ENCODE measurements at places on chromosomes 13 and 19.
A peak's percentile ranks its signal among the peaks of the same experiment; 100 is the strongest.

DNA sequence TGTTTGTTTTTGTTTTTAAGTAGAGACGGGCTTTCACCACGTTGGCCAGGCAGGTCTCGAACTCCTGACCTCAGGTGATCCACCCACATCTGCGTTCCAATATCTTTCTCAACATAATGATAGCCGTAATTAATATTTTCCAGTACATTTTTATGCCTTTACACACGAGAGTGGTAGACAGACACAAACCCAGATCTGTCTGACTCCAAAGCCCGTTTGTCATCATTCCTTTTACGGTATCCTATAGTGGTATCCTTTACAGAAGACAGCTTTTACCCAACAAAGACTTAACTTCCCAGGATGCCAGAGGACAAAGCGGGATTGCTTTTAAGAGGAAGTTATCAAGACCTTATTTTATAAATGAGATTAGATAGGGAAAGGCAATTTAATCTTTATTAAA is 59.8 kb downstream of the IPO5 start:
- no peak for DNase-seq

DNA sequence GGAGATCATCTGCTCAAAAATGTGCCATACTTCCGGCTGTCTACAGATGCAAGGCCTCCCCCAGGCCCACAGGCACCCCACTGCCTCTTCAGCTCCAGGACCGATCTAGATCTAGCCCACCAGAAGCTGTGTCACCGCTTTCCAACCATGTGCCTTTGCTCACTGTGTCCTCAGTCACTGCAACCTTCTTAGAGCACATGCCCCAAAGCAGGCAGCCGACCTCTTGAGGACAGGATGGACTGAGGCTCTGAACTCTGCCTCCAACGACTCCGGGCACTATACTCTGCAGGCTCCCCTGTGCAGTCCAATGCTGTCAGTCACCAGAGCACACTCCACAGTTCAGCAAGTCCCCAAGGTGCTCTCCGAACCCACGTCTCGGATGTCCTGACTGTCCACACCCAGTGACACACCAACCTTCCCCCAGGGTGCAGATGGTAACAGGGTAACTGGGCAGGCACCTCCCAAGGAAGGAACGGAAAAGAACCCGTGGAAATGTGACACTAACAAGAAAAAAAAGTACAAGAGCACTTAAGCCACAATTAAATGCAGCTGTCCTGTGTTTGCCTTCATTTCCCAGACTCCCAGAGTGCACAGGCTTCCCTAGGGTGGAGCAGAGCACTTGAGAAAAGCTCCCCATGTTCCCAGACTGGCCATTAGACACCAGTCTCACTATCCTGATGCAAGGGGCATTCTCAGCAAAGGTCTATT is 4.8 kb downstream of the STK24 start:
- DNase-seq, result peak; percentile 22

DNA sequence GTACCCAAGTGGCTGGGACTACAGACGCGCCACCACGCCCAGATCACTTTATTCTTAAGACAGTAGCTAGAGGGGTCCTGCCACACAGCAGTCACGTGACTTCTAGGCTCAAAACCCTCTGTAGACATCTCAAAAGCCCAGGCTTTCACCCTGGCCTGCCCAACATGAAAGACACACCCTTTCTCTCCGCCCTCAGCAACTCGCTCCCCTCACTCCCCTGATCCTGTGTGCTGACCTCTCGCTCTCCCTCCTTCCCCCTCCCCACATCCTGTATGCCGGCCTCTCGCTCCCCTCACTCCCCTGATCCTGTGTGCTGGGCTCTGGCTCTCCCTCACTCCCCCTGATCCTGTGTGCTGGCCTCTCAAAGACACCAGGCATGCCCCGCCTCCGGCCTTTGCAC is 77.4 kb downstream of the SLC15A1 start:
- DNase-seq, result no peak

- DNase-seq, result no peak
Observed at GRCh38 chr13:44389060-44389666, 15.5 kb downstream of the SERP2 start.

DNA sequence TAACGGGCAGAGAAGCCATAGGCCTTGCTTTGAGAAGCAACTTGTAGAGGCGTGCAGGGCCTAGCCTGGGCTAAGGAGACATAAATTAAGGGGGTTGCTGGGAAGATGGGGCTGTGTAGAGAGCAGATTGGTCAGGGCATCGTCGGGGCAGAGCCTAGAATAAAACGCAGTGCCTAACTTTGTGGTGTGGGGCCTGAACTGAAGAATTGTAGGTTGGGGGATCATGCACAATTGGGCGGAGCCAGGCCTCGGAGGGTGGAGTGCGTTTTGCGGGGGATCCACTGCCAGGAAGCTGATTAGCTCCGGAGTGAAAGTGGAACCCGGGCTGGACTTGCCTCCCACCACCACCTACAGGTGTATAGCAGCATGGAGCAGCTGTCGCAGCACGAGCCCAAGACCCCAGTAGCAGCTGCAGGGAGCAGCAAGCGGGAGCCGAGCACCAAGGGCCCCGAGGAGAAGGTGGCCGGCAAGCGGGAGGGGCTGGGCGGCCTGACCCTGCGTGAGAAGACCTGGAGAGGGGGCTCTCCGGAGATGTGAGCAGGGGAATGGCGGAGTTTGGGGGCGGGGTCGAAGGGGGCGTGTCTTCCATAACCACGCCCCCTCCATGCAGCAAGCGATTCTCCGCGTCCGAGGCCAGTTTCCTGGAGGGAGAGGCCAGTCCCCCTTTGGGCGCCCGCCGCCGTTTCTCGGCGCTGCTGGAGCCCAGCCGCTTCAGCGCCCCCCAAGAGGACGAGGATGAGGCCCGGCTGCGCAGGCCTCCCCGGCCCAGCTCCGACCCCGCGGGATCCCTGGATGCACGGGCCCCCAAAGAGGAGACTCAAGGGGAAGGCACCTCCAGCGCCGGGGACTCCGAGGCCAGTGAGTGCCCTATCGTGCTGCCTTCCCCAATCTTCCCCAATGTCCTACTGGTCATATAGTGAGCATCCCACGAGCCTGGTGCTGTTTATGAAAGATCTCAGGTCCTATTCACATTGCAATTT is 13.8 kb downstream of the DNASE2 start:
- peak; percentile 46 for DNase-seq

DNA sequence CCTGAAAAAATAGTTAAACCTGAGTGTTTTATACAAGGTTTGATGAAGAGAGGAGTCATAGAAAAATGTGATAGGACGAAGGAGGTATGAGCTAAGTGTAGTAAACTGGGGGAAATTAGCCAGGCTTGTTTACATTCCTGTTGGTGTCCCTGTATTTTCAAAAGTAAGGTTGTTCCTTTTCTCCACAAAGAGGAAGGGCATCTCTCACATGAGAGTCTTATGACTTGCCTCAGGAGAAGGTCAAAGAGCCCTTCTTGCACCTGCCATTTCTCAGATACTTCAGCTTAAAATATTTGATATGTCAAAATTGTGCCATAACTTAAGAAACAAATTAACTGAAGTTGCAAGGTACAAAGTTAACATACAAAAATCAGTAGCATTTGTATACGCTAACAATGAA is 3.6 kb upstream of the N4BP2L2 start:
- no peak for DNase-seq
